ENCODE measurements at places on chromosomes 16 and 17.
A peak's percentile ranks its signal among the peaks of the same experiment; 100 is the strongest.

GRCh38 chr17:34099859-34100515, 155.1 kb upstream of the CCL2 start:
- DNase-seq: no peak

DNA sequence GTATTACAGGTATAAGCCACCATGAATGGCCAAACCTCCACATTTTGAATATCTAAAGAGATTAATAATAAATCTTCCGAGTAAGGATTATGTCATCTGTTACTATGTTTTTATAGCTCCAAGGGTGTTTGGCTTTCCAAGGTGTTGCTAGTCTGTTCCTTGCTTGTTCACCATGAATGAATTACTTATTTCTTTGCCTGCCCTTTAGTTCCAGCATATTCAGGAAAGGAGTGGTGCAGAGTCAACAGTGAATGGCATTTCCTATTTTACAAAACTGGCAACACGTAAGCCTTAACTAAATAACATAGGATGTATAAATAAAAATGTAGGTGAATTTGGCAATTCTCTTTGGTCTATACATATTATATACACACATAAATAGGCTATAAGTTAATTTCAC, 70.3 kb downstream of the MYO1D start:
- DNase-seq: no peak

GRCh38 chr17:50027881-50028735, 27.8 kb upstream of the ITGA3 start:
- DNase-seq: peak; percentile 92

GRCh38 chr16:56506941-56507340, 12.9 kb downstream of the BBS2 start:
- DNase-seq: peak; percentile 59

GRCh38 chr16:3807425-3808123, 72.9 kb downstream of the CREBBP start:
- no peak for DNase-seq

- peak; percentile 84 for DNase-seq
Measured at GRCh38 chr17:57954397-57955182, 622 bp downstream of the CUEDC1 start.

DNA sequence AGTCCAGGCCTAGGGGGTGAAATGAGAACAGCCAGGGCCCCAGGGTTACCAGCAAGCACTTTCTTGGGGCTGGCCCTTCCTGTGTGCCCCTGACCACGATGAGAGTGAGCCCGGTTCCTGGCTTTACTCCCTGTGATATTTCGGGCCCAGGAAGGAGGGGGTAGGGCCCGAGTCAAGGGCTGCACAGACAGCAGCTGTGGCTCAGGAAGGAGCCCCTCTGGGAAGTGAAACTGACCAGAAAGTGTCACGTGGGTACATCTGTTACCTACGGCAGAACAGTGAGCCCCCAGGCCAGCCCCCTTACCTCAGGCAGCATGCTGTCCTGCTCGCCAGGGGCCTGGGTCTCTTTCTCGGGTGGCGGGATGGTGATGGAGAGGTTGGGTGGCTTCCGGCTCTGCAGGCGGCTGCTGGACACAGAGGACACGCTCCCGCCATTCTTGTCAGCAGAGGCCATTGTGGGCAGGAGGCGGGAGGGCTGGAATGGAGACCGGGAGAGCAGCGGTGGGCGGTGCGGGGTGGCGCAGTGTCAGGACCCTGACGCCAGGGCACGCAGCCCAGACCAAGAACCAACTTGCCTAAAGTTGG, 13.8 kb downstream of the AANAT start:
- DNase-seq: no peak

Measured in EL (cell line).